Endodermal cell (in vitro differentiated cells): ENCODE measurements at places on chromosomes 4 and X.

GRCh38 chr4:53764761-53765490, 173.6 kb upstream of the LNX1 start:
- DNase-seq = no peak
- H3K4me3 ChIP-seq = no peak overlapping the region

DNA sequence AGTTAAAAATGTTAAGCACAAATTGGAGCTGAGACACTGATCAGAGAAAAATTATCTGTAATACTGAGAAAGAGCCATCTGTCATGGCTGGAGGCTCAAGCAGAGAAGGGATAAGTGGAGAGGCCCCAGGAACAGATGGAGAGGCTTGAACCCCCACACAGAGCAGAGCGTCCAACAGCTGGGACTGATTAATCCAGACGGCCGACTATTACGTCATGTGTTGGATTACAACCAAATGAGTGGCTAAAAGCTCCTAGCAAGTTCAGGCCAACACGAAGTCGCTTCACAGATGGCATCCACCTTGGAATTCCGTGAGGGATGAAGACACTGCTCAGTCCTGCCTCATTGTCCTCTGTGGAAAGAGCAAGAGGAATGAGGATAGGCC, 57.7 kb upstream of the ATXN3L start:
- H3K36me3 ChIP-seq = no peaks in the 10 kb centered on the region
- H3K27ac ChIP-seq = peak overlapping the region; percentile 24
- no peaks in the 10 kb centered on the region for H3K27me3 ChIP-seq
- no peak for DNase-seq
- H3K4me3 ChIP-seq = no peak overlapping the region
- no peaks in the 10 kb centered on the region for H3K4me1 ChIP-seq

DNA sequence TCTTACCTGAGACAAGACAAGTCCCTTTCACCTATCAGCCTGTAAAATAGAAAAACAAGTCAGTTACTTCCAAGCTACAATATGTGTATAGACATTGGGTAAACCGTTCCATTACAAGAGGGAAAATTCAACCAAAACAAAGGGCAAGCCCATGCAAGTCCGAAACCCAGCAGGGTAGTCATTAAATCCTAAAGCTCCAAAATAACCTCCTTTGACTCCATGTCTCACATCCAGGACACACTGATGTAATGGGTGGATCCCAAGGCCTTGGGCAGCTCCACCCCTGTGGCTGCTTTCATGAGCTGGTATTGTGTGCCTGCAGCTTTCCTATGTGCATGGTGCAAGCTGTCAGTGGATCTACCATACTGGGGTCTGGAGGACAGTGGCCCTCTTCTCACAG, 14.7 kb upstream of the FAM47B start:
- no peak overlapping the region for H3K27ac ChIP-seq
- no peaks in the 10 kb centered on the region for H3K27me3 ChIP-seq
- H3K4me1 ChIP-seq = no peaks in the 10 kb centered on the region
- no peak for DNase-seq
- no peaks in the 10 kb centered on the region for H3K36me3 ChIP-seq

DNA sequence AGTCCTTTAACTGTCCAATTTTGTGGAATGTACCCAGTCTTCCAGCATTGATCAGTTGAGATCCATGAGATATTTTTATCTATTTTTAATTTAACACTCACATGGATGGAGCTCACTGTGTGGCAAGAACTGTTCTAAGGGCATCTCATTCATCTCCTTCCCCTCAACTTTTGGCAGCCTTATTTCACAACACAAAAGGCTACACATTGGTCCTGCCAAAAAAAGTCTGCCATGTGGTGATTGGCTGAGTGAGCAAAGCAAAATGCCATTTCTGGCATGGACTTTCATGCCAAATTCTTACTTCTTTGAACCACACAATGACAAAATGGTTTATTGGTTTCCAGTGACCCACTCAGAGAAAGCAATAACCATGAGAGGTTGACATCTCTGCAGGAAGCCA, 171.6 kb upstream of the MAP3K15 start:
- DNase-seq = no peak
- no peak overlapping the region for H3K27ac ChIP-seq
- H3K27me3 ChIP-seq = no peaks in the 10 kb centered on the region
- H3K4me3 ChIP-seq = no peak overlapping the region
- H3K4me1 ChIP-seq = no peaks in the 10 kb centered on the region

DNA sequence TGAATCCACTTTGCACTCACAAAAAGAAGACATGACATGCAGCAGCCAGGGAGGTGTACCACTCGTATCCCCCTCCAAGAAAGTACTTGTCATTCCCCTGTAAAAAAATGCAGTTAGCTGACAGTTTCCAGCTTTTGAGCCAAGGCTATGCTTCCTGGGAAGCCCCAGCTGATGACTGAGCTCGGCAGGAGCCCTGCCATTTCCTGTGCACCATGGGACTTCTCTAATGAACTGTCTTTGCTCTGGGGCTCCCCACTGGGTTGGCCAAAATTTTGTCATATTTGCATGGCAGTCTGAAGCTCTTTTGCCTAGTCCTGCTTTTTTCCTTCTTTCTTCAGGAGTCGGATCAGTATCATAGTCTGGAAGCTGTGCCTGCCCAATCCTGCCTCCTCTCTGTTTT, 104.5 kb upstream of the MAOA start:
- no peaks in the 10 kb centered on the region for H3K36me3 ChIP-seq
- no peaks in the 10 kb centered on the region for H3K27me3 ChIP-seq
- no peak overlapping the region for H3K4me3 ChIP-seq
- no peak overlapping the region for H3K27ac ChIP-seq
- peaks cover 3% of the 10 kb centered on the region for H3K4me1 ChIP-seq

GRCh38 chr4:100042711-100043110, 92.6 kb upstream of the H2AZ1 start:
- no peaks in the 10 kb centered on the region for H3K36me3 ChIP-seq
- no peak overlapping the region for H3K27ac ChIP-seq
- DNase-seq = no peak
- no peak overlapping the region for H3K4me3 ChIP-seq
- H3K4me1 ChIP-seq = no peaks in the 10 kb centered on the region

- H3K36me3 ChIP-seq = no peaks in the 10 kb centered on the region
- H3K4me1 ChIP-seq = no peaks in the 10 kb centered on the region
These were observed 674.5 kb downstream of the SH3BGRL start for GRCh38 chrX:81876437-81876836.

DNA sequence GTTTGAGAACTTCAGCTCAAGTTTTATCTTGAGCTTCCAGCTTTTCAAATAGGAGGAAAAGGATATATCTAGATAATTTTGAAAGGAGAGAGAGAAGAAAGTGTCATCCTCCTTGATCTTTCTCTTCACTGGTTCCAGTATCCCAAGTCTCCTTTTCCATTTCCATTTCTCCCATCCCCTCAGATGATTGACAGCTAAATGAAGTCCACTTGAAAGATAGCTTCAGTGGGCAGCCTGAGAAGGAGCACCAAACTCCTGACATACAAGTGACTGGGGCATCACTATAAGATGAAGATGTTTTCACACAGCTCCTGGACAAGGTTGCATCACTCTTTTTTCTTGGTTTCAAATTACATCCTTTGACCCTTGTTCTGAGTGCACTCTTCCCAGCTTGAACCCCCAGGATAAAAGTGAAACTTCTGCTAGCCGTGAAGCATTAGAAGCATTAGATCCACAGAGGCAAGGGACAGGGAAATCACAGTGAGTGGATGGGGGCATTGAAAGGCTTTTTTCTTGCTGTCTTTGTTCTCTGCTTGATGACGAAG, 17.5 kb upstream of the MAGEA10 start:
- no peak for DNase-seq
- no peak overlapping the region for H3K27ac ChIP-seq
- H3K4me3 ChIP-seq = no peak overlapping the region
- no peaks in the 10 kb centered on the region for H3K36me3 ChIP-seq

- no peak overlapping the region for H3K4me3 ChIP-seq
- no peak for DNase-seq
- H3K4me1 ChIP-seq = no peaks in the 10 kb centered on the region
These were observed 42.1 kb downstream of the HMX1 start for GRCh38 chr4:8829584-8829983.

- H3K4me1 ChIP-seq = no peaks in the 10 kb centered on the region
- H3K36me3 ChIP-seq = no peaks in the 10 kb centered on the region
- H3K4me3 ChIP-seq = no peak overlapping the region
- peak; percentile 46 for DNase-seq
- no peaks in the 10 kb centered on the region for H3K27me3 ChIP-seq
These were observed 745 bp upstream of the IQSEC2 start for GRCh38 chrX:53281963-53282695.

DNA sequence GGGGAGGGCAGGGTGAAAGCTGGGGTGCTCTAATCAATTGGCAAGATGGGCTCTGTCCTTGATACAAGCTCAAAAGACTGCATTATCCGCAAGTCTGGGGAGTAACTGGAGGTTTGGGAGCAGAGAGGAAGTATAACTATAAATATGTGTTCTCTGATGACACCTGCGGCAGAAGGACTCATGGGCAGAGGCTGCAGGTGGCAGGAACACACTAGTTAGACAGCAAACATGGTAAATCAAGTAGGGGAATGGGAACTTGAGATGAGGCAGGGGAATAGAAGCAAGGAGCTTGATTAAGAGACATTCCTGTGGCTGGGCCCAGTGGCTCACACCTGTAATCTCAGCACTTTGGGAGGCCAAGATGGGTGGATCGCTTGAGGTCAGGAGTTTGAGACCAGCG, 30.3 kb downstream of the SH3KBP1 start:
- H3K27me3 ChIP-seq = no peaks in the 10 kb centered on the region
- no peaks in the 10 kb centered on the region for H3K4me1 ChIP-seq
- H3K36me3 ChIP-seq = no peaks in the 10 kb centered on the region

- H3K36me3 ChIP-seq = no peaks in the 10 kb centered on the region
- H3K27ac ChIP-seq = no peak overlapping the region
- H3K4me1 ChIP-seq = no peaks in the 10 kb centered on the region
- no peak for DNase-seq
- H3K4me3 ChIP-seq = no peak overlapping the region
- H3K27me3 ChIP-seq = no peaks in the 10 kb centered on the region
These were observed 33.6 kb upstream of the ATP8A1 start for GRCh38 chr4:42690537-42690936.

DNA sequence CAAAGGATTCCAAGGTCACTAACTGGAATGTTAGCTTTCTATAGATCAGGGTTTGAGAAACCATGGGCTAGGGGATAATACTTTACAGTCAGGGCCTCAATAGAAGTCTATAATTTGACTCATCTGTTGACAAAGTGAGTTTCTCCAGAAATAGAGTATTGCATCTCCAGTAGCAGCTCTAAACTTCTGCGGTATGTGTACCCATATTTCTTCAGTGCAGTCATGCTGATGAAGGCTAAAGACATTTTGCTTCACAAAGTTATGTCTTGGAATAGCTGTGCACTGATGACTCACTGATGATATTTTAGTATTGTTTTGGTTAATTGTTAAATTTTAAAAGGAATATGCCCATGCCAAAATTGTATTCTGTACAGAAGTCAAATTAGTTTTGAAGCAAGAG, 464.9 kb upstream of the AMOT start:
- DNase-seq = no peak
- H3K36me3 ChIP-seq = no peaks in the 10 kb centered on the region
- H3K27ac ChIP-seq = no peak overlapping the region
- no peak overlapping the region for H3K4me3 ChIP-seq
- no peaks in the 10 kb centered on the region for H3K27me3 ChIP-seq

DNA sequence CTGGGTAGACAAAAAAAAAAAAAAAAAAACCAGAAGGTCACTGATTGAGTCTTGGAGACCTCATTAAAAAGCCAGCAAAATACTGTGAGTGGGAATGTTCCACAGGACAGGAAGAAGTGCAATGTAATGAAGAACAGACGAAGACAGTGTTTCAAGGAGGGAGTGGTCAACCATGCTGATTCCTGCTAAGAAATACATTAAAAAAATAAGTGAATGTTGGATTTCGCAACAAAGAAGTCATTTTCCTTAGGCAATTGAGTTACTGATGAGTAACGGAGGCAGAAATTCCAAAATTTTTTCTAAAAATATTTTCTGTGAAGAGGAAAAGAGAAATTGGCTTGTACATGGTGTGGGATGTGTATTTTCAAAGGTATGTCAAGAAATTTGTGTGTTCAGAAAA, 94.3 kb upstream of the FAM47B start:
- no peak overlapping the region for H3K4me3 ChIP-seq
- no peaks in the 10 kb centered on the region for H3K4me1 ChIP-seq
- no peaks in the 10 kb centered on the region for H3K36me3 ChIP-seq
- no peaks in the 10 kb centered on the region for H3K27me3 ChIP-seq

DNA sequence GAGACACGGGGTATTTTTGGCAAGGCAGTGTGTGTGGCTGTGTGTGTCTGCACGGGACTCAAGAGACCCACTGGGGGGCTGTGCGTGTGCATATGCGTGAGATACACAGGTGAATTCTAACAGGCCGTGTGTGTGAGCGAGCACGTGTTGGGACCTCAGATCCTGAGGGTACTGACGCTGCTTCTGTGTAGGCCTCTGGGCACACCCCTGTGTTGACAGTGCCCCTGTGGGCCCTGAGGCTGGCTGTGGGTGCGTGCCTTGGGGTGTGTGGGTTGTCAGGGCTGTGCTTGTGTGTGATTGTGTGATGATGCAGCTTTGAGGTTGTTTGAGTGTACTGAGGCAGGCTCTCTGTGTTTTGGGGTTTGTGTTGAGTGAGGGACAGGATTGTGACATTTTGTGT, 13.9 kb downstream of the FOXP3 start:
- H3K4me3 ChIP-seq = no peak overlapping the region
- no peak overlapping the region for H3K27ac ChIP-seq
- no peak for DNase-seq
- H3K27me3 ChIP-seq = no peaks in the 10 kb centered on the region
- H3K36me3 ChIP-seq = peaks cover 2% of the 10 kb centered on the region
- H3K4me1 ChIP-seq = no peaks in the 10 kb centered on the region

DNA sequence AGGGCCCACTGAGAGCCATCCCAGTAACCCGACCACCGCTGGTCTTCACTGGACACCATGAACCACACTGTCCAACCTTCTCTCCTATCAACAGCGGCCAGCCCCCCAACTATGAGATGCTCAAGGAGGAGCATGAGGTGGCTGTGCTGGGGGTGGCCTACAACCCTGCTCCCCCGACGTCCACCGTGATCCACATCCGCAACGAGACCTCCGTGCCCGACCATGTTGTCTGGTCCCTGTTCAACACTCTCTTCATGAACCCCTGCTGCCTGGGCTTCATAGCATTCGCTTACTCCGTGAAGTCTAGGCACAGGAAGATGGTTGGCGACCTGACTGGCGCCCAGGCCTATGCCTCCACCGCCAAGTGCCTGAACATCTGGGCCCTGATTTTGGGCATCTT, 423.8 kb upstream of the EPHA5 start:
- no peak overlapping the region for H3K27ac ChIP-seq
- no peaks in the 10 kb centered on the region for H3K27me3 ChIP-seq
- H3K4me3 ChIP-seq = no peak overlapping the region
- no peaks in the 10 kb centered on the region for H3K36me3 ChIP-seq

DNA sequence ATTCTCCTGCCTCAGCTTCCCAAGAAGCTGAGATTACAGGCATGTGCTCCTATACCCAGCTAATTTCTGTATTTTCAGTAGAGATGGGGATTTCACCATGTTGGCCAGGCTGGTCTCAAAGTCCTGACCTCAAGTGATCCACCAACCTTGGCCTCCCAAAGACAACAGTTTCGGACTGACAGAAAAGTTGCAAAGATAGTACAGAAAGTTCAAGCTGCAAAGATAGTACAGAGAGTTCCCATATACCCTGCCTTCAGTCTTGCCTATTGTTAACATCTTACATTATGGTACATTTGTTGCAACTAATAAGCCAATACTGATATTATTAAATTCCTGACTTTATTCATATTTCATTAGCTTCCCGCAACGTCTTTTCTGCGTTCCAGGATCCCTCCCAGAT, 65.8 kb downstream of the SUPT20HL2 start:
- H3K4me1 ChIP-seq = no peaks in the 10 kb centered on the region
- H3K36me3 ChIP-seq = no peaks in the 10 kb centered on the region
- no peak overlapping the region for H3K4me3 ChIP-seq
- H3K27ac ChIP-seq = no peak overlapping the region
- DNase-seq = no peak
